ENCODE measurements at places on chromosomes 3 and 15. TPM values are rescaled to one million over a fixed set of nuclear protein-coding genes. Genes with fewer than 3 reads are reported as not detected.

The TTC14 gene
- polyA plus RNA-seq, result 16.4 TPM

The GOLGA8T gene
- 2.1 TPM for polyA plus RNA-seq

The MYO5C gene
- 6.7 TPM for polyA plus RNA-seq

The MESP2 gene
- polyA plus RNA-seq, result 0.57 TPM

The ABHD2 gene
- 36.2 TPM for polyA plus RNA-seq

The GXYLT2 gene
- polyA plus RNA-seq, result 2.0 TPM

The ATP1B3 gene
- polyA plus RNA-seq, result 230 TPM

The CLDN16 gene
- polyA plus RNA-seq, result 0.21 TPM

The VEPH1 gene
- 0.04 TPM for polyA plus RNA-seq

The SLC28A2 gene
- not detected for polyA plus RNA-seq

The BCHE gene
- 2.1 TPM for polyA plus RNA-seq

The IL17RB gene
- polyA plus RNA-seq, result 1.7 TPM

The CFAP44 gene
- 4.9 TPM for polyA plus RNA-seq

The GABRB3 gene
- polyA plus RNA-seq, result 78.3 TPM

The CFAP20DC gene
- polyA plus RNA-seq, result 2.2 TPM

The CFAP92 gene
- polyA plus RNA-seq, result not detected

The TRIM69 gene
- 6.0 TPM for polyA plus RNA-seq

The PCBP4 gene
- polyA plus RNA-seq, result 11.5 TPM

The C3orf22 gene
- not detected for polyA plus RNA-seq

The CD80 gene
- polyA plus RNA-seq, result not detected

Measured in A549 (cell line).